Testis (tissue), 5 donors: ENCODE measurements at places on chromosomes 1 and 21.

GRCh38 chr1:153956997-153957715, 1.3 kb downstream of the CRTC2 start:
- DNase-seq: no peak

GRCh38 chr1:12339396-12339795, 109.6 kb downstream of the VPS13D start:
- no peak for DNase-seq

- no peak for DNase-seq
Observed at GRCh38 chr1:165169028-165169427, 187.5 kb downstream of the LMX1A start.

DNA sequence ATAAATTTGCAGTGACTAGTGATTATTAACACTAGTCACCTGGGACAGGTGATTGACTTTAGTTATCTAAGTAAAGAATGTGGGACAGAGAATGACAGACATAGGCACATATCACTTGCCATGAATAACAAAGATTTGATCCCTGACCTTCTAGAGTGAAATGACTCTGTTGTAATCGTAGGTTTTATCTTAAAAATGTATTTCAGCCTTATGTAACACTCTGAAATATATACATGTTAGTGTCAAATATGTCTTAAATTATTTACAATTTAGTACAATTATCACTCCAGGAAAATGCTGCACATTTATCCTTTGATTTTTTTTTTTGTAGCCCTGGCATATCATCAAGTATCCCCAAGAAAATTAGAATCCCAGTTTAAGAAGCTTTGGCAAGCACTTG, 186.4 kb upstream of the PTGFR start:
- DNase-seq: no peak

DNA sequence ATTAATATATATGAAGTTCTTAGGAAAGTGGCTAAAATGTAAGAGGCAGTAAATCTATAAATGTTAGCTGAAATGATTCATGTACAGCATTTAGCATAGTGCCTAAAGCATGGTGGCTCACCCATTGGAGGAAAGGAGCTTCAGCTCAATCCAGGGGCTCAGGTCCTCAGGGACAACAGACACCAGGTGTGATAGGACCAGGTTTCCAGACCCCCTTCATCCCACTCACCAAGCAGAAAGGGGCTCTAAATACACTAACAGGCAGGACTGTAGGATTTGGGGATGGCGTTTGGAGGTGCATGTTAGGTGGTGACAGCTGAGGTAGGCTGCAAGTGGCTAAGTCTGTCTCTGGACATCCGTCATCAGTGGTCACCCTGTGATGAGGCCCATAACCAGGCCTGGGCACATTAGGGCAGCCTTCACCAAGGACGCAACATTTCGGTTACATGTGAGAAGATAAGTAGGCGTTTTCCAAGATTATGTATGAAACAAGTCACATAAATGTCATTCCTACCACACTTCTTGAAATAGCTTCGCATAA, 233.1 kb downstream of the C1orf94 start:
- no peak for DNase-seq

GRCh38 chr1:23026568-23026967, 7.3 kb downstream of the KDM1A start:
- DNase-seq: no peak

DNA sequence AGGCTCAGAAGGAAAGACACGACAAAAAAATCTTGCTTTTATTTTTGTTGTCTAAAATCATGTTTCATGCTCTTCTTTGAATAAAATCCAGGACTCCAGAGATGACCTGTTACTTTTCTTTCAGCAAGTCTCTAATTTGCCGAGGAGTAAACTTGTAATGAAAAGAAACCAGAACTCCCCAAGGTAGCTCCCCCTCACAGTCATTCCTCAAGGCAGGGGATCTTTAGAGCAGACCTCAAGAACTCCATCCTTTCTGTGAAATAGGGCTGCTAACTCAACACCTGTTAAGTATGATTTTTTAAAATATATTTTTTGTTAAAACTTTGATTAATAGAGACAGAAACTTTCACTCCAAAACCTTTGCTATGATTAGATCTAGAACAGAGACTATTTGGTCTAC, 82.7 kb upstream of the ABCD3 start:
- DNase-seq: no peak

GRCh38 chr1:116679091-116679827, 11.7 kb upstream of the IGSF3 start:
- no peak for DNase-seq

- DNase-seq: no peak
Observed at GRCh38 chr1:85587841-85588240, 7.3 kb downstream of the CCN1 start.

- DNase-seq: no peak
Observed at GRCh38 chr1:45848714-45849113, 45.3 kb downstream of the MAST2 start.

DNA sequence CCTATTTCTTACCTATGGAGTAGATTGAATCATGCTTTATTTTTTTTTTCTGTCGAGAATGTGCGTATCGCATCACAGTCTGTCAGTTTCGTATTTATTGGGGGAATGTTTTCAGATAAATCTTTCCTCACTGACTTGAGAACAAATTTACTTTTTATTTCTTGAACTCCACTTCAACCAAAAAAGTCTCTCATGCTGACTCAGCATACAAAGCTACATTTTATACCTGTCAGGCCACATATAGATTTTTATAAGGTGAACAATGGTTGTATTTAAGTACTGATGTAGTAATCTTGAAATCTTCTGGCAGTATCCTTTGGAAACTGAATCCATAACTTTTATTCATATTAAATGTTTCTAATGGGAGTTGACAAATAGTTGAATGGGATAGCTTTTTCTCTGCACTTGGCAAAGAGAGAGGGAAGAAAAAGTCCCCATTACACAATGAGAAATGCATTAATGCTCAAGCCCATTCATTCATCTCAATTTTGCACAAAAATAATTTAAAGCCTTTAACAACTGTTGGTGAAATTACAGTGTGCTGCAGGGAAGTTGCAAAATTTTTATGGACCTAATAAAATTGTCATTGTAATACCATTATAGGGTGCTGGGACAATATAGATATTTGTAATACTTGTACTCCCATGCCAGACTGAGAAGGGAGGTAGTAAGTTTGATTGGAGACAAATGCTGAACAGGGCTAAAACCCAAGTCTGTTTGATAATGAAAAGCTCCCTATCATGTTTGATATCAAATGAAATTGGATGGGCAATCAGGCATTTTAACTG, 367.6 kb downstream of the HLX start:
- no peak for DNase-seq

- DNase-seq: no peak
Observed at GRCh38 chr1:245605480-245606156, 450.8 kb downstream of the KIF26B start.

GRCh38 chr1:230310381-230311163, 115.6 kb downstream of the PGBD5 start:
- DNase-seq: peak; percentile 90
